ENCODE measurements at places on chromosomes 13 and 19.

DNA sequence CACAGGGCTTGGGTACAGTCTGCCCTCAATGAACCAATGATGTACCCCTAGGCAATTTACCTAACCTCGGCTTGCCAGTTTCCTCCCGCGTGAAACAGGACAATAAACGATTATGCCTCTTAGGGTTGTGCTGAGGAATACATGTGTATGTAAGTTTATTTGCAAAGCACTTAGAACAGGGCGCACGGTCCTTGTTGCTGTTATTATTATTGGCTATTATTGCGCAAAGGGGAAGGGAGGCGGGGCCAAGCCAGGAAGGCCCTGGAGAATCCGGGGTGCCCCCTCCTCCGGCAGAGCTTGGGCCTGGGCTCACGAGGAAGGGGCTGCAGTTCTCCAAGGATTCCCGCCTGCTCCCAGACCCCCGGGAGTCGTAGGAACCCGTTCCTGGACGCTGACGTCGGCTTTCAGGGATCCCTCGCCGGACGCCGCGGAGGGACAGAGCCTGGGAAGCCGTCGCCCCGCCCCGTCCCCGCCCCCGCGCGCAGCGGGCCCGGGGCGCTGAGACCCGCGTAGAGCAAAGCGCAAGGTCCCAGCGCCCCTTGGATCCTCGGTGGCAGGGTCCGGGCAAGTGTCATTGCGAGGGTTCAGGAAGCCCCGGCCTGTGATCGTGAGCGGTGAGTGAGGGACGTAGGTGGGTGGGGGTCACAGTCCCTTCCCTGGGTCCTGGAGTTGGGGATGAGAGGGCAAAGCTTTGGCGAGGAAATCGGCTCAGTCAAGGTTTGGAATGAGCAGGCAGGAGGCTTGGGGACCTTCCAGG lies at the start of gene TMEM91:
Gene TMEM91 (plus strand): TSS at position 293 of the 757 bp plus-strand sequence. CDS start 1,777 bp downstream, outside the sequence.
- no peak for DNase-seq

GRCh38 chr13:109361562-109362289 lies 424.7 kb downstream of the IRS2 start:
- no peak for DNase-seq

- peak; percentile 24 for DNase-seq
Measured at GRCh38 chr19:44142059-44142433, 692 bp downstream of the ZNF234 start.

DNA sequence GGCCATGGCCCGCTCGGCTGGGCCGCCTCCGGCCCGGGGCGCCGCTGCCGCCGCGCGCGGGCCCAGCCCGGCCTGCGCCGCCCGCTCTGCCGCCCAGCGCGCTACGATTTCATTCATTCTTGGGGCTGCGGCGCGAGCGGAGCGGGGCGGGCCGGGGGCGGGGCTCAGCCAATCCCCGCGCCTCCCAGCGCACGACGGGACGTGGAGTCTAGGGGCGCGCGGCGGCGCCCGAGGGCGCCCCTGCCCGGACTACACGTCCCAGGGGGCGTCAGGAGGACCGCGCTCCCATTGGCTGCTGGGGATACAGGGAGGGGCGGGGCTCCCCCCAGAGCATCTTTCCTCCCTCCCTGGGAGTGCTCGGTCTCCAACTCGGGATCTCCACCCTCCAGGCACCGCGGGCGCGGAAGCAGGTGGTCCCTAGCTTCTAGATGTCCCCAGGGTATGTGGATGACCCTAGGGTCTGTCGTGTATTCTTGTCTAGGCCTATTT lies 5.6 kb upstream of the DPF1 start:
- DNase-seq, result no peak

DNA sequence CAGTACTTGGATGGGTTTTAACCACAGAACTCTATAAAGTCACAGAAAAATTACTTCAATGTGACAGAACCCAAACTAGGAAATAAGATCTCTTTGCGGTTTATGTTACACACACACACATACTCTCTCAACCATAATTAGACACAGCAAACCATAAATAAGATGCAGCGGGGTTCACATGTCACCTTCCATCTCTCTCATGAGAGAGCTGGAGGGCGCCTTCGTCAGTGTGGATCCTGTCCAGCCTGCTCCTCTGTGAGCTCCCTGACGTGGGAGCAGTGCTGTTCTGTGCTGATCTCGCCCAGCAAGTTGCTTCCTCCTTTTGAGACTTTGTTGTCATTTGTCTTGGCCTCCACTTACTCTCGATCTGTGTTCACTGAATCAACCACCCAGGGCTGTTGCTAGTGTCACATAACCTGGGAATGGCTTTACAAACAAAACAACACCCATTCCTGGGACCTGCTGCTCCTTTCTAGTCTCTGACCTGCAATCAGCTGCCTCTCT lies 204.9 kb upstream of the KL start:
- peak; percentile 14 for DNase-seq

DNA sequence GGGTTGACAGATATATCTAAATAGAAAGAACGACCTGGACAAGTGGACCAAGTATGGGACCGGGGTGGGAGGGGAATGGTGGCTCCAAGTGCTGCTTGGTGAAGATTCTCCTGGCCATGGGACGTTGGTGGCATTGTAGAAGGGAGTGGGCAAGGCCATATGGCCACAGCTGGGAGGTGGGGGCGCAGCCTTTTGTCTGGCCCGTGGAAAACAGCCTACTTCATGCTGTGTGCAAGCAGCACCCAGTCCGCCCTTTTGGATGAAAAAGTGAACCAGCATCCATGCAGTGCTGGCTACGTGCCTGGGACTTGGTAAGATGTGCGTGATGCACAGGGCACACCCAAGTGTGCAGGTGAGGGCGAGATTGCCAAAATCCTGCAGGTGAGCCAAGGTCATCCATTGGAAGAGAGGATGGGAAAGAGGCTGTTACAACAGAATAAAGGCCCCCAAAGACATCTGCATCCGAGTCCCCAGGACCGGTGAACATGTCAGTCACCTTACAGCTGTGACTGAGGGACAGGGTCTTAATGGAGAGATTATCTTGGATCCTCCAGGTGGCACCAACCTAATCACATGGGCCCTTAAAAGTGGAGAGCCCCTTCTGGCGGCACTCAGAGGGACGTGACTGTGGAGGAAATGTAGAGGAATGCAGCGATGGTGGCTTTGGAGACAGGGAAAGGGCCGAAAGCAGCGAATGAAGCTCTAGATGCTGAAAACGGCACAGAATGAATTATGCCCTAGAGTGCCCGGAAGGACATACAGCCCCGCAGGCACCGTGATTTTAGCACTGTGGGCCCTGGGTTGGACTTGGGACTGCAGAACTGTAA lies 40.8 kb downstream of the TEX29 start:
- DNase-seq, result no peak

GRCh38 chr19:53866865-53867224 lies 838 bp upstream of the MYADM start:
- no peak for DNase-seq

All from KG1 (cell line).